ENCODE measurements at places on chromosomes 6 and 20.

DNA sequence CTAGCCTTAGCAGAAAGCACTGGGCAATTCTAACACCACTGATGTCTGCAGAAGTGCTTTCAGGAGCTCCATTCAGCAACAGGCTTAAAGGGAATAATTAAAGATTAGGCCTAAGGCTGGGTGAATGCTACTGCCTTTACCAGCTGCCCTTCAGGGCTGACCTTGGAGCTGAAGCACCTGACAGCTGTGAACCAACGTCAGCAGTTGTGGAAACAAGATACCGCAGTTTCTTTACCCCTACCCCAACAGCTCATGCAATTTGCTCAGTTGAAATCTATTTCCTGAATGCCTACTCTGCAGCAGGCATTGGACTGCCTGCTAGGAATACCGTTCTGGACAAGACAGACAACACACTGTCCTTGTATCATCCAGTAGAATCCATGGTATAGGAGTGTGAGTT lies 51.5 kb upstream of the ADTRP start:
- DNase-seq: no peak

GRCh38 chr20:54397292-54398140 lies 77.9 kb upstream of the DOK5 start:
- no peak for DNase-seq

- DNase-seq: no peak
Measured at GRCh38 chr20:51196991-51197651, 174.2 kb upstream of the KCNG1 start.

DNA sequence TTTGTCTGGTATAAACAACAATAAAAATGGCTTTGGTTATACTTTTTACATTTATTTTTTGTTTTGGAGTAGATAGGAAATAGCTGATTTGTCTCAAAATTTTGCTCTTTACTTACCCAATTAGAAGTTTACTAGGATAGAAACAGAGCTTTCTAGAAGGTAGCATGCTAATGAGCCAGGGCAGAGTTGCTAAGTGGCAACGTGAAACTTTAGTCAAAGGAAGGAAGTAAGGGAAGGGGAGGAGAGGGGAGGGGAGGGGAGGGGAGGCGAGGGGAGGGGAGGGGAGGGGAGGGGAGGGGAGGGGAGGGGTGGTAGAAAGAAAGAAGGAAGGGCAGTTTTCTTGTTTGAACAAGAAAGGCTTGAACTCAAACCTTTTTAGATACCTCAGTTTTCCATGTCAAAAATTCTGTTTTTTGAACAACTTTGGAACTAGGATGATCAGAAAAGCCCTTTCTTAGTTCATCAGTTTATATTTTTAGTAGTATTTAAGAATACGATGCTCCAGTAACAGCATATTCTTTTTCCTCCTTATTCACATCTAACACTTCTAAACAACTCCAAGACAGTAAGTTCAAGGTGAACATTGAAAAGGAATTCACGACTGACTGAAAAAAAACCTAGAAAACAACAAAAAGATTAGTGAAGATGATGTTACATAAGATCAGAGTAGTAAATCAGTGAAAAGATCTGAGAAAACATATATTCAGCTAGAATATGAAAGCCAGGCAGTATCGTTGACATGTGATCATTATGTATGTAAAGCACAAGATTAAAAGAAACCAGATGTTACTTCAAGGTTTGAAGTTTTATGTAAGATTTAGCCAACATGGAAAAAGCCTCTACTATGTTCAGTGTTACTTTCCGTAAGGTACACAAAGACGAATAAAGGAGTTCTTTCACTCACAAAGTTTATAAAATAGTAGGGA lies 263.4 kb downstream of the ARHGAP18 start:
- no peak for DNase-seq

DNA sequence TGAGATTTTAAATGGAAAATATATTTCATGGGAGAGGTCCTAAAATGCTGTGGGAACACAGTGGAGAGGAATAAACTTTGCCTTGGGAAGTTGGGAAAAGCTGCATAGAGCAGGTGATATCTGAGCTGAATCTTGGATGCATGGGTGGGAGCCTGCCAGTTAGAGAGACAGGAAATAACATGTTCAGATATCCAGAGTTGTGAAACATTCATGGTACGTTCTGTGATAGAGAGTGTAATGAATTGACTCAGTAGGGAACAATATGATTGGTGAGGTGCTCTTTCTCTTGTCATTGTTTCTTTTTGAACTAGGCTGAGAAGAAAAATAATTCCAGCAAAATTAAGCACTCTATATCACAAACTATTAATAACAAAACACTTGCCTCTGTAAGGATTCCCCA lies 72.8 kb downstream of the RPS12 start:
- no peak for DNase-seq

- DNase-seq: no peak
Measured at GRCh38 chr20:20184706-20185105, 132.4 kb downstream of the CFAP61 start.

- no peak for DNase-seq
Measured at GRCh38 chr20:23513164-23513563, 22.2 kb downstream of the CST8 start.

DNA sequence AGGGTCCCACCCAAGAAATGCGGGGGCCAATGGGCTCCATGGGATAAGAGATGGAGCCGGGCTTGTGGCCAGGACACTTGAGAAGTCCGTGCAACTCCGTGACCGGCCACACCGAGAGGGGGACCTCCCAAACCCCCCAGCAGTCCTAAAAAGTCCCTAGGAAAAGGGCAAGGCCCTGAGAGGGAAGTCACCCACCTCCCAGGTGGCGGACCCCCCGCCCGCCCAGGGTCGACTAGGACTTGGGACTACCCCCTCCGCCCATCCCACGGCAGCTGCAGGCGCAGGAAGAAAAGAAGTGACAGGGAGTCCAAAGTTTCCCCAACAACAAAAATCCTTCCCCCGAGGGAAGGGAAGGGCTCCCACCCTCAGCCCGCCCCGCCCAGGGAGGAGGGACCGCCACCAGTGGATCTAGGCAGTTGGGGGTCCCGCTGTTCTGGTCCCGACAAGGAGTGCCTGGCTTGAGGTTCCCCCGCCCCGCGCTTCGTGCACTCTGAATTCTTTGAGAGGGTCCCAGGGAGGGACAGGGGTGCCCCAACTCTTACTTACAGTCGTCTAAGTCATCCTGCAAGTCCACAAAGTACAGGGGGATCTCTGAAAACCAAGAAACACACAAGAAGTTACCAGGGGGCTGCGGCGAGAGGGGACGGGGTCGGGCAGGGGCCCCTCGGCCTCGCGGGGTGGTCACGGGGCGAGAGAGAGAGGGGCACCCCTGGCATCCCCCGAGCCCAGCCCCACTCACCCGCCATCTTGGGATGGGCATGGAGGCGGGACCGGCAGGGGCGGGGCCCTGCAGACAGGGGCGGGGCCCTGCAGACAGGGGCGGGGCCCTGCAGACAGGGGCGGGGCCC lies 611 bp upstream of the RAB22A start:
- DNase-seq: no peak

GRCh38 chr20:46785958-46786357 lies 76.5 kb downstream of the SLC2A10 start:
- no peak for DNase-seq

- DNase-seq: no peak
Measured at GRCh38 chr20:59219211-59219610, 55.6 kb downstream of the ZNF831 start.

DNA sequence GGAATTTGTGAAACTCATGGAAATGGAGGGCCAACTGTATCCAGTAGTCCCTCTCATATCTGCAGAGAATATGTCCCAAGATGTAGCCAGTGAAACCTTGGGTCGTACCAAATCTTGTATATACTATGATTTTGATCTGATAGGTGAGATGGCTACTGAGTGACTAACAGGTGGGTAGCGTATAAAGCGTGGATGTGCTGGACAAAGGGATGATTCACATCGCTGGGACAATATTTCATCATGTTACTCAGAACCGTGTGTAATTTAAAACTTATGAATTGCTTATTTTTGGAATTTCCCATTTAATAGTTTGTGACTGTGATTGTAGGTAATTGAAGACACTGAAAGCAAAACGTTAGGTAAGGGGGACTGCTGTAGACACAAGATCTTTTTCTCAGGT lies 144.1 kb downstream of the SMAP1 start:
- no peak for DNase-seq

DNA sequence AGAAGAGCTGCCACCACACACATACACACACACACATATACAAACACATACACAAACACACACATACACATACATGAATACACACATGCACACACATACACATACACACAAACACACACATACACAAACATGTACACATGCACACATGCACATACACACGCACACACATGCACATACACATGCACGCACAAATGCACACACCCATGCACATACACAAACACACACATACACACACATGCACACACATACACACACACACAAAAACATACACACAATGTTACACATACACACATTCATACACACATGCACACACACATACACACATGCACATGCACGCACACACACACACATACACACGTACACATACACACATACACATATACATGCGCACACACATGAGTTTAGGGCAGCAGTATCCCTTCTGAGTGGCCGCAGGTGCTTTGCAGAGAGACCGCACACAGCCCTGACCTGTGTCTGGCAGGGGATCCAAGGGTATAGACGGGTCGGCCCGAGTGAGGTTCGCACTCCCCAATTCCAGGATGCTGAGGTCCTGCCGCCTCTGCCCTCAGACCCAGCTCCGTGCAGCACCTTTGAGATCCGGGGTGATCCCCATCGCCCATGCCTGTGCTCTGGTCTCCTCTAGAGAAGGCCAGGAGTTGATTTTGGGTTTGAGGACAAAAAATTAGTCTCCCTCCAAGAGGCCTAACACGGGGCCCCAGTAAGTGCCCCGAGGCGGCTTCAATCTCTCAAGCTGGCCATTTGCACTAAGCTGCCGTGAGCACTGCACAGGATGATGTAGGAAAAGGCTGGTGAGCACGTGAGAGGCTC lies 56.8 kb downstream of the TMEM242 start:
- no peak for DNase-seq

DNA sequence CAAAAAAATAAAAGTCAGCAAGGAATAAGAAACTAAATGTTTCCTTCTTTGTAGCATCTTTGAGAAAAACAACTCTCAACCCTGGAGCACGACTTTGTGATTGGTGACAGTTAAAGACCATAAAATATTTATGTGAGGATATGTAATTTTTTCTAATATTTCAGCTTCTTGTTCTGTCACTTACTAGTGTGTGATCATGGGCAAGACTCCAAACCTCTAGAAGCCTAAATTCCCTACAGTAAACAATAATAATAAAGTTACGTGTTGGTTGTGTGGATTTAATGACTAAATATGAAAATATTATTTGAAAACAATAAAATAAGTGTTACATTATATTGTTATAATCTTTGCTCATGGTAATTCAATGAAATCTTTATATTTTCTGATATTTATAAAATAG lies 735.6 kb upstream of the MARCKS start:
- DNase-seq: no peak

GRCh38 chr6:87196275-87196842 lies 41.0 kb downstream of the ZNF292 start:
- DNase-seq: no peak

DNA sequence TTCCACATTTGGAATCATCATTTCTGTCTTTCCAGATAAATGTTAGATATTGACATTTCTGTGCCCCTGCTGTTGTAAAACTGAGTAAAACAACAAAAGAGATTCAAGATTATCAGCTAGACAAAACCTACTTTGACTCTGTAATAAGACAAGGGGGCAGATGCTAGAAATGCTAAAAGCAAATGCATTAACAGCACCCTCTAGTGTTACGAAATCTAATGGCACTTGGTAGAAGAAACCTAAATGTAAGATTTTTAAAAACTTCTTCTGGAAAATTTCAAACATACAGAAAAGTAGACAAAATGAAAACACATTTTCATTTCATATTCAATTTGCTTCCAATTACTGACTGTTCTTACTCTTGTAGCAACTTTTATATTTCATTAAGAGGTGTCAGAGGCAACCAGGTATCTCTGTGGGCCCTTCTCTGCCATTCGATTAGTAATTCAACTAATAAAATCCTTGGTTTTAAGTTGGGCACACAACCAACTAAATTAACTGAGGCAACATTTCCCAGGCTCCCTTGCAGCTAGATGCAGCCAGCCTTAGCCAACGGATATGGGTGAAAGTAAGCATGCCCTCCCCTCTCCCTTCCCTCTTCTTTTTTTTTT lies 45.0 kb downstream of the SLC23A2 start:
- DNase-seq: peak; percentile 35

DNA sequence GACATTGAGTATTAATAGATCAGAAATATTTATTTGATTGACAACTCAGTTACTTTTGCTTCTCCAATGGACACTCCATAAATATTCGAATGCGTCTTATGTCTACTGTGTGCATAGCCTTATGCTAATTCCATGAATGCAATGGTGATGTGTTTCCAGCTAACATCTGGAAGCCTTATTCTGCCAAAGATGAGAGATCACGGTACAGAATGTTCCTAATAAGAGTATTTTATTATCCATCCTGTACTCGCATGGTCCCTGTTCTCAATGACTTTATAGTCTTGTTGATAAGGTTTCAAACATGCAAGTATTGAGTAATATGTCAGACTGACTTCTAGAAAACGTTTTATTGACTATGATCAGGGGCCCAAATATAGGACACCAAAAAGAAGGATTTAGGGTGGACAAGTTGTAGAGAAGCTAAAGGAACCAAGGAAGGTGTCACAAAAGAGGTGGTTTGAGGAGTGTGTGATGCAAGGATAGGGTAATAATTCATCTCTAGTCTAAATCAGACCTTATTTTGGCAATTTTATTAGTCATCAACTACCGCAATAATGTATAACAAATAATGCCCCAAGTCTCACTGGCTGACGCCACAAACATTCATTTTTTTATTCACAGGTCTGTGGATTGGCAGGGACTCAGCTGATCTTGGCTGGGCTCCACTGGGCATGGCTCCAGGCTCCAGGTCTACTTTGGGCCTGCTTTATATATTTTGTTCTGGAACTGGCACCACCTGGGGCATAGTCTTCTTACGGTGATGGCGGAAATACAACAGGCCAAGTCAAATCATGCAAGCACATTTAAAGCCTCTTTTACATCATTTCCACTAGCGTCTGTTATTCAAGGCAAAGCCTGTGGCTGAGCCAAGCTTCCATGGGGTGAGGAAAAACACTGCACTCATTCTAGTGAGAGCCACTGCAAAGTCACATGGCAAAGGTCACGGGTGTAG lies 24.5 kb upstream of the CD83 start:
- no peak for DNase-seq

- DNase-seq: no peak
Measured at GRCh38 chr6:6680526-6680925, 92.0 kb downstream of the LY86 start.

- no peak for DNase-seq
Measured at GRCh38 chr6:116304538-116305097, 24.9 kb upstream of the TSPYL1 start.

Measured in stromal cell of bone marrow (primary cell).